ENCODE measurements at places on chromosomes 5 and 9.

- DNase-seq, result no peak
These were observed 24.3 kb downstream of the KCNV2 start for GRCh38 chr9:2741441-2742158.

DNA sequence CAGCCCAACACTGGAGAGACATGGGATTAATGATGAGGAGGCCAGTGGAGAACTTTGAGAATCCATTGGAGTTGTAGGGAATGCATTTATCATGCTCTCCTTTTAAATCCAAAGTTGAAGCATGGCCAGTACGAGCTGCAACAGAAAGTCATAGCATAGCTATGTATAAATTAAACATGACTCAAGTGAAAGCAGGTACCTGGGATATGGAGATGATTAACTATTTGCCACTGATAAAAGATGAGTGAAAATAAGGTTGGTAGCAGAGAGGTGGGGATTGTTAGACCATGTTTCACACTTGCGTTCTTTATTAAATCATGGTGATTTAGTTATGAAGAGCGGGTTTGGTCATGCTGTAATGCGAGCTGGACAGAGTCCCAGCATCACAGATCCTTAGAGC is 189.6 kb downstream of the ARHGEF28 start:
- DNase-seq, result no peak

- DNase-seq, result no peak
These were observed 4.0 kb upstream of the PSAT1 start for GRCh38 chr9:78292716-78293497.

GRCh38 chr9:127943731-127944144 is 6.1 kb upstream of the DPM2 start:
- DNase-seq, result peak; percentile 86

- no peak for DNase-seq
These were observed 22.5 kb downstream of the TNIP1 start for GRCh38 chr5:151058301-151058700.
